NCI-H1930 (cell line): ENCODE measurements at places on chromosomes 11 and 22.

DNA sequence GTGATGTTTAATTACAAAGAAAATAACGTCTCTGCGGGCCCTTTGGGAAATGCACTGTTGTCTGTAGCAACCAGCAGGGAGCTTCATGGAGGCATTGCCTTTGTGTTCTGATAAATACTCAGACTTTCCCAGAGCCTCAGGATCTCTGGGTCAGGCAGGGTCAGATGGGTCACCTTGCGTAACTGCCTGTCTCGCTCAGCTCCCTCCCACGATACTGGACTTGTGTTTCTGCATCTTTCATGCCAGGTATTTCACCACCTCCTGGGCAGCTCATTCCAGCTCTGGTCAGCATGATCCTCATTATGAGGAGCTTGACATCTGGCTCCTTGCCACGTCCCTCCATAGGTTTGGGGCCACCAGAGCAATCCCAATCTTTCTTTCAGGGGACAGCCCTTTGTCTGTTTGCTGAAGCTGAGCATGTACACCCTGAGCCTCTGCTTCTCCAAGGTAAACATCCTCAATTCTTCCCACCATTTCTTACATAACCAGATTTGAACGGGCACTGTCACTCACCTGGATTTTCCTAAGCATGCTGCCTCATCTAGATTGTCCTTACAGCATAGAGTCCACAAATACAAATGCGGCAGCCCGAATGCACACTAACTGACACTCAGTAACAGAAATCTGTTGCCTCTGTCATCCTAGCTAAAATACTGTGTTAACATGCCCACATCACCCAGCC, 162.3 kb downstream of the LARGE1 start:
- peak; percentile 18 for DNase-seq

DNA sequence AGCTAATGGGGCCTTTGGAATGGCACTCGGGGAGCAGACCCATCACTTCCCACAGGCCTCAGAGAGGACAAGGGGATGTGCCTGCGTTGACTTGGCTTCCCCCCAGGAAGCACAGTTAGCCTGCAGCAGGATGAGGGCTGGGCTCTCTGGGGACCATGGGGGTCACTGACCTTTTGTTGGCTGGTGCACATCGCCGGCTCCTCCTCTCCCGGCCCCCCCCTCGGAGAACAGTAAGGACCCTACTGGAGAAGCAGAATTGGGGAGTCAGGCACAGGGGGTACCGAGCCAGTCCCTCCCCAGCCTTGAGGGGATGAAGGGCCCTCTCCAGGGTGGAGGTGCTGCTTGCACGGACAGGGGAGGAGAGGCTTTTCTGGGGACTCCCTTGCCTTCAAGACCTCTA, 32.8 kb downstream of the NRXN2 start:
- DNase-seq = no peak

DNA sequence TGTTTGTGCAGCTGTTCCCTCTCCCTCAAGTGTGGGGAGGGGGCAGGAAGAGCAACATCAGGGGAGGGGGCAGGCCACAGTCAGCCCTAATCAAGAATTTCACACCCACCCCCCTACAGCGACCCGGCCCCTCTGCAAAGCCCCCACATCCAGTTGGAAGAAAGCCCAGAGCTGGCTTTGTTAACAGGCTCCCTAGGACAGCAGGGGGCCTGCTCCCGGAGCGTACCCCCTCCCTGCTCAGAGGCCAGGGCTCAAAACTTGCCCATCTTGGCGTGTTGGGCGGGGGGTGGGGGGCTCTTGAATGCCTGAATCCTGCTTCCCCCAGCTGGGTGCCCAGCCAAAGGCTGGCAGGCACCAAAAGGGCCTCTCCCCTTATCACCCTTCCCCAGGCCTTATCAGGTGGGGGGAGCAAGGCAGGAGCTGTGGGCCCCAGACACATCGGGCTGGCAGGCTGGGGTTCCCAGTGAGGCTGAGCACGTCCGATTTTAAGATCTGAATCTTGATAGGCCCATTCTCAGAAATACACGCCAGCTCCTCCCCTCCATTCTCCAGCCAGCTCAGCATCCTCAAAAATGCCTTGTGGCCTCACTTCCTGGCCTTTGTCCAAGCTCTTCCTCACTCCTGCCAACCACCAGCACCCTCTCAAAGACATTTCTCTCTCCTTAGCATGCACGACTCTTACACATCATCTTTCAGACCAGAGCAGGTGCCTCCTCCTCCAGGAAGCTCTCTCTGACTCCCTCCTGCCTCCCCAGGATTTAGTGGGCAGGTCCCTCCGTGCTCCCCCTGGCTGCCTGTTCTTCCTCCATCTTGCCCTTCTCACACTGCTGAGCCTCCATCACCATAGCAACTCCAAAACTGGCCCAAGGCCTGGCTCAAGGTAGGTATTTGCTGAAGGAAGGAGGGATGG, 384.8 kb downstream of the MN1 start:
- DNase-seq = no peak

- no peak for DNase-seq
Measured at GRCh38 chr22:38141217-38141973, 30.9 kb upstream of the BAIAP2L2 start.

DNA sequence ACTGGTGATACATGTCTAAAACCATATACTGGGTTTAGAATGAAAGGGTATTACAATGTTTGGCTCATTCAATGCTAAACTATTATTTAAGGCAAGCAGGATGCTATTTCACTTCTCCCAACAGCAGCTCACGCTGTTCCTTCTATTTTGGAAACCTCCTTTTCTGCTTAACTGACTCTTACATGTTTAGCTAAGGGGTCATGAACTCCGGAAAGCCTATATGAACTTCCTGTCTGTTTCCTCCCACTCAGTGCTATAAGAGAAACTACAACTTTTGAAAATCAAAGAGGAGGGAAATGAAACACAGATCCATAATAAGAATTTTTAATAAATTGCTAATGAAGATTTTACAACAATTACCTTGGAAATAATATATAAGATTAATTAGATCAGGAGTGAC, 30.9 kb downstream of the SLC36A4 start:
- no peak for DNase-seq

GRCh38 chr11:119509969-119510401, 87.0 kb upstream of the THY1 start:
- DNase-seq = no peak

GRCh38 chr11:1226986-1227550, 4.2 kb downstream of the MUC5B start:
- DNase-seq = no peak

DNA sequence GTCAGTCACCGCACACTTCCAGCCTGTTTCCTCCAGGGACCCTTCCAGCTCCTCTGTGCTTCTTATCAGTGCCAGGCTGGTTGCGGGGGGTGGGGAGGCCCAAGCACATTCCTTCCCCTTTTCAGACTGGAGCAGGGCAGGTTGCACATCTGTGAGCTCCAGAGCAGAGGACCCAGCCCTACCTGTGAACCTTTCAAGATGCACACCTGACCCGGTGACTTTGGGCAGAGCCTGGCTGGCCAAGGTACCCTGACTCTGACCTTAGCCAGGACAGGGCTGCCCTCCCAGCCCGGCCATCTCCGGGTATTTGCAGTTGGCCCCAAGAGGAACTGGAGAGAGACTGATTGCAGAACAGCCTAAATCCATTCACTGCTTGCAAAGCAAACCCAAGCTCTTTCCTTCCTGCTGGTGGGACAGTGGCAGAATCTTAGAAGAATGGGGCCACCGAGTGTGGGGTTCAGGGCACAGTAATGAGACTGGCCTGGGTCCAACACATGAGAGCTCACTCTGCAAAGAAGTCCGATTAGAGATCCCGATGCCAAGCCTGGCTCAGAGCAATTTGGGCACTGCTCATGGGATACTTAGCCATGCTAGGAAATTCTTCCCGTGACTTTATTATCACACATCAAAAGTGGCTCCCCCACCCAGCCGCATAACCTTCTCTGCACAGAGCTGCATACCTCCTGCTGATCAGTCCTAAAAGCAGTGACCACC, 64.7 kb upstream of the CCND1 start:
- no peak for DNase-seq

GRCh38 chr11:91397134-91397468, 827.5 kb upstream of the FAT3 start:
- DNase-seq = no peak

GRCh38 chr11:14309425-14310192, 49.4 kb downstream of the RRAS2 start:
- DNase-seq = no peak

DNA sequence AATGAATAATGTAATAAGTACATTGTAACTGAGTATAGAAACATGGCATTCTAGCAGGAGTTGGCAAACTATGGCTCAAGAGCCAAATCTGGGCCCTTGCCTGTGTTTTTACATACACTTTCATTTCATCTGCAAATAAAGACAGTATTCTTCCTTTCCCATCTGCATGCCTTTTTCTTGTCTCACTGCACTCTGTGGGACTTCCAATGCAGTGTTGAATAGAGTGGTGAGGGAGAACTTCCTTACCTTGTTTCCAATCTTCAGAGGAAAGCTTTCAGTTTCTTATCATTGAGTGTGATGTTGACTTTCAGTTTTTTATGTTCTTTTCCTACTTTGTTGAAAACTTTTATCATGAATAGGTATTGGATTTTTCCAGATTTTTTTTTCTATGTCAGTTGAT, 82.1 kb downstream of the USP47 start:
- DNase-seq = no peak

DNA sequence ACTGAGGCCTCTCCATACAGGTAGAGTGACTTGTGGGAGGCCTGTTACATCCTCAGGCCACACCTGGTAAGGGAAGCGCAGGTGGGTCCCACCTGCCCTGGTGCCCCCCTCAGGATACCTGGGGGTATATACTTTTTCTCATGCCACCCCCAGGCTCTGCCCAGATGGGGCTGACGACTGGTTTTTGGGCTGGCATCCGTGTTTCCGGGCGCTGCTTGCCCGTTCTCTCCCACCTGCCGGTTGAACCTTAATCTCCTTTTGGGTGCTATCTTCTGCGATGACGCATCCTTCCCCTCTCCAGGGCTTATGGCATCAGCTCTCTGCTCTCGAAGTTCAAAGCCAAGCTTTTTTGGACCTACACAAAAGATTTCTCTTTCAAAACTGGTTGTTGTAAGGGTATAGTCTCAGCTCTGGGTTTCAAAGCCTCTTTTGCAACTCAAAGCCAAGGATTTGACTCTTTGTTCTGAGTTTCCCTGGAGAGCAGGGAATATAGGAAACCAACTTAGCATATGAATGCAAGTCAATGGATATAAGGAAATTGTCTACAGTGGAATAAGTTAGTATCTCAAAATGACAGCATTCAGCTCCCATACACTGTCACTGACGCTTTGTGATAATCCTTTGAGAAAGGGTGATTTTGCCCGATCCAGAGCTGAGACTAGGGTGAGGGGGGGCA, 8.6 kb upstream of the LRRC10B start:
- no peak for DNase-seq

DNA sequence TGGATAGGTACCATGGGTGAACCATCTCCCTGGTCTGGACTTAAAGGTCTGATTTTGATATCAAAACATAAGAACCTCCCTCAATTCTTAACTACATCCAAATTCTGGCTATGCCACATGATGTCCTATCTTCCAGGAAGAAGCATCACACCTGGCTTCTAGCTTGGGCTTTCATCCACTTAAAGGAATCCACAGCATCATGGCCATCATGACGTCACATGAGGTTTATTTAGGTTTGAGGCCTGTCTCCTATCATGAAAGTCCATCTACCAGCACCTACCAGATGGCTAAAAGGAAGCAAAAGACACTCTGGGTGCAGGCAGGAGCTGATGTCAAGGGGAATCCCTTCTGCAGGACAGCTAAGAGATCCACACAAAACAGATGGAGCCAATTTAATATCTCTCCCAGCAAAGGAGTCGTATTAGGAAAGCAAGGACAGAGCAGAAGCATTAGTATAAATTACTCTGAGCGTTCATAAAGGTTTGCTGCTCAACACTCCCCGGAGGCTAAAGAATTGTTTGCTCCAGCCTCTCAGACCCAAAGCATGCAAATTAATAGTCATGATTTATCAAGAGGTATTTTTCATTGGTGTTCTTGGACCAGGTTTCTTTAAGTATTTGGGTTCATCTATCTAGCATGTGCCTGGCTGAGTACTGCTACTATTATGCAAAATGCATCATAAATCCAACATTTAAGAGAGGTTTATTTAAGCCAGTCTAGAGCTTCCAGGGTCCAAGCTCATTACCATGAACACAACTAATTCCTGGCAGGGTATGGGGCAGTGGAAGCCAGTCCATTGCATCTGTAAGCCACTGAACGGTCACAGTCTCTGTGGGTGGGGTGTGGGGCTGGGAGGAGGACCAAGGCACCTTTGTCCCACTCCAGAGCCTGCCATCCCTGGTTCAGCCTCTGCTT, 47.2 kb downstream of the GALNT18 start:
- DNase-seq = no peak

DNA sequence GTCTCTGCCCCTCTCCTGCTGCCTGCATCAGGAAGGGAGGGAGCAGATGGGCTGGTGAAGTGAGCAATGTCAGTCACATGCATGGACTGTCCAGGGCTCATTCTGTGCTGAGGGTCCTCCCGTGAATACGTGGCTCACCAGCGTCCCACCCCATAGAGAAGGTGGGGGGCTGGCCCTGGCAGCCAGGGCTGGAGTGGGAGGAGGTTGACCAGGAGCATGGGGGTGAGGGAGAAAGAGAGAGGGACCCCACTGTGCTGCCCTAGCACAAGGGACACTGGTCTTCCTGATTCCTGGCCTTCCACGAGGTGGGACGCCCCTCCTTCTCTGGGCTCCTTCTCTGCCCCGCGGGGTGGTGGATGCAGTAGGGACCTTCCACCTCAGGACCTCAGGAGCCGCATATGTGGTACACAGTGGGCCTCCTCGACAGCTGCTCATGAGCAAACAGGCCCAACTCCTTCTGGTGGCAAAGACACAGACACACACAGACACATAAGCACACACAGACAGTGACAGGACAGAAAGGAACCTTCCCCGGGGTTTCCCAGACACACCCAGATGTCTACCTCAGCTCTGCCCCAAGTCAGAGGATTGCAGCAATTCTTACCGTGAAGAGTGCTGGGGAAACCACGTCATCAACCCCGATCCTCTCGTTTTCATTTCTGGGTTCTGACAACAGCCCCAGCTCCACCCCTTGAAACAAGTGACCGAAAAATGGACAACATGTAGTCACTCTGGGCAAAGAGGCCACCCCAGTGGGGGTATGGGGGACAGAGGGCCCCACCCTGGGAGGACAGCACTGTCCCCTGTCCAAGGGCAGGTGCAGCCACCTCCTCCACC, 3.6 kb upstream of the APOBEC3A start:
- DNase-seq = no peak

DNA sequence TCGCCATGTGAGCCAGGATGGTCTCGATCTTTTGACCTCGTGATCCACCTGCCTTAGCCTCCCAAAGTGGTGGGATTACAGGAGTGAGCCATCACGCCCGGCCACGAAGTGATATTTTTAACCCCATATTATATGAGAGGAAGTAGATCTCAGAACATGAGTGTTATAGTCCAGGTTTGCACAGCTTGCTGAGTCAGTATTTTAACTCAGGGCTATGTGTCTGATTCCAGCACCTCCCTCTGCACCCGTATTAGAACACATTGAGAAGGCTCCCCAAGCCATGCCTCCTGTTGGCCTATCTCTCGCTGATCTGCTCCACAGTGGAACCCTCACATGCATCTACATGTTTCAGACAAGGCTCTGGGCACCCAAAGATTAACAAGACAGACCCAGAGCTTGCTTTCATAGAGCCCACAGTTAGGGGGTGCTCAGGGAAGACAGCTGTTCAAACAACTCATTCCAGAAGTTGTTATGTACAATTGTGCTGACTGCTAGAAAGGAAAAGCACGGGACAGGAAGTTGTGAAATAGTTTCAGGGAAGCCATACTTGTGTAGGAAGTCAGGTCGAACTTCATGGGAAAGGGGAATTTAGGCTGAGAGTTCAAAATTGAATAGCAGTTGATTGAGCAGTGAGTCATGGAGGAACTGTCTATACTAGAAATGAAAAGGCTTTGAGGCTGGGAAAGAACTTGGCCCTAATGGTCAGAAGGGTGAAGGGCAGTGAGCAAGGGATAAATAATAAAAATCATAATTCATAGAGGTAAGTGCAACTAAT, 49.3 kb upstream of the CLPB start:
- DNase-seq = no peak

GRCh38 chr22:49290711-49291110, 537.0 kb downstream of the BRD1 start:
- DNase-seq = no peak
